Glomerular endothelial cell (primary cell): ENCODE measurements at places on chromosomes 11 and 22.

DNA sequence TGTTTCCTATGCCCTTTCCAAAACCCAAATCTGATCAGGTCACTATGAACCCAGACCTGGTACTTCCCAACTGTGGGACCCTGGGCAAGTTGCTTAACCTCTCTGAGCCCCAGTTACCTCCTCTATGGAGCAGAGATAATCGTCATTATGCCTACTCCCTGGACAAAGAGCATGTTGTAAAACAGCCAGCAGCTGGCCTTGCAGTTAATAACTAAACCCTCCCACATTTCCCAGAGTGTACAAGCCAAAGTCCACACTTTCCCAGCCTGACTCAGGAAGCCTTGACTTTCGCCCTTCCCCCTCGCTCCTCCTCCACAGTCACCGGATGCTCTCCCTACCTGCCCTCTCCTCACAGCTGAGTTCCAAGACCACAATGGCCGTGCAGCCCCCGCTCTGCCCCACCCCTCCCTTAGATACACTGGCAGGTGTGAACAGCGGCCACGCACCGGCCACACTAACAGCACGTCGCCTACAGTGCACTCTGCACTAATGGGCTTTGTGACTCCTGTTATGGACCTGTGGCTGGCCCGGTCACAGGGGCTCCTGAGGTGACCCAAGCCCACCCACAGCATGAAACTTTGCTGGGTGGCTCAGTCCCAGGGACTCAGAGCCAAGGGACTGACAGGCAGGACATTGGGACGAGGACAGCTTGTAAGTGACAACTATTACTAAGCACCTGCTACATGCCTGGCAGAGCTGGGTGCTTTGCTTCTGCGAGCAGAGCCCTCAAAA, 15.6 kb upstream of the MFNG start:
- peak; percentile 66 for DNase-seq

DNA sequence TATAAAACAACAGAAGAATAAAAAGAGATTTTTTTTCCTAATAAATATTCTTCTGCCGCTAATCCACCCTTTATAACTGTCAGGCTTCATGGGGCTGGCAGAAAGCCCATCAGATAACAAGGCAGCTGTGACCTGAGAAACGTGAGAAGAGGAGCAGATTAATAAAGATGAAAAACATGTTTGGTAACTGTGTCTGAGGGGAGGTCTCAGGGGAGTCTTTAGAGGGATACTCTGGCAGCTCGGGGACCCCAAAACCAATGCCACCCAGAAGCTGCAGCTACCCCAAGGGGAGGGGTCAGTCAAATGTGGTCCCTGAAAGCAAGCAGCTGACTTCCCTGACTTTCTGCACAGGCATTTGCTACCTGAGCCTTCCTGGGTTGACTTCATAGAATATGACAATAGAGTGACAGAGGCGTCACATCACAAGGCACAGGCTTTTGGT, 48.4 kb upstream of the POU2AF1 start:
- DNase-seq, result no peak

GRCh38 chr11:117187428-117187798, 8.9 kb downstream of the SIDT2 start:
- no peak for DNase-seq

GRCh38 chr22:32897400-32897799, 95.9 kb downstream of the TIMP3 start:
- no peak for DNase-seq

DNA sequence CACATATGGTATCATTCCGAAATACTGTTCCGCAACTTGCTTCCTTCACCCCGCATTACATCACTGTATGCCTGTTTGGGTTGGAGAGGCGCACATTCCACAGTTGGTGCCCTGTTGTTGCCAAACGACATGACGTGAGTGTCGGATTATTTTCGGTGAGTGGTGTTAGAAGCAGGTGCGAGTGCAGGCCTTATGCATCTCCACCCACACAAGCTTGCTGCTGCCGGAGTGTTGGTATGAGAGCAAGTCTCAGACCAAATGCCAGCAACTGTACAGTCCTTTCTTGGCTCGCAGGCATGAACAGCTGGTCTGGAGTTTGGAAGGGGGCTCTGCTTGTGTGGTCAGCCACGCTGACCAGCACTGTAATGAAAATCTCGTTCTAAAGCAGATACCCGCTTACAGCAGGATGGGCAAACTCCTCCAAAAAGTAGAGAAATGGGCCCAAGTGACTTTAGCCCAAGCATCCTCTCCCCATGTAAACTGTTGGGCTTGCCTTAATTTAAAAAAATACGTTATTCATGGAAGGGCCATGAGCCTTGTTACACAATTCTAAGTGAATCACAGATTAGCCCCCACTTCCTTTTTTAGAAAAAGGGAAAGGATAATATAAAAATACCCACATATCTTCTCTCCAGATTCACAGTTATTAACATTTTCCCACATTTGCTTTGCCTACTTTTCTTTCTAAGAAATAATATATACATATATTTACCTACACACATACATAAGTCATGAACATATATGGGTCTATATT, 48.7 kb upstream of the OR9Q1 start:
- no peak for DNase-seq

DNA sequence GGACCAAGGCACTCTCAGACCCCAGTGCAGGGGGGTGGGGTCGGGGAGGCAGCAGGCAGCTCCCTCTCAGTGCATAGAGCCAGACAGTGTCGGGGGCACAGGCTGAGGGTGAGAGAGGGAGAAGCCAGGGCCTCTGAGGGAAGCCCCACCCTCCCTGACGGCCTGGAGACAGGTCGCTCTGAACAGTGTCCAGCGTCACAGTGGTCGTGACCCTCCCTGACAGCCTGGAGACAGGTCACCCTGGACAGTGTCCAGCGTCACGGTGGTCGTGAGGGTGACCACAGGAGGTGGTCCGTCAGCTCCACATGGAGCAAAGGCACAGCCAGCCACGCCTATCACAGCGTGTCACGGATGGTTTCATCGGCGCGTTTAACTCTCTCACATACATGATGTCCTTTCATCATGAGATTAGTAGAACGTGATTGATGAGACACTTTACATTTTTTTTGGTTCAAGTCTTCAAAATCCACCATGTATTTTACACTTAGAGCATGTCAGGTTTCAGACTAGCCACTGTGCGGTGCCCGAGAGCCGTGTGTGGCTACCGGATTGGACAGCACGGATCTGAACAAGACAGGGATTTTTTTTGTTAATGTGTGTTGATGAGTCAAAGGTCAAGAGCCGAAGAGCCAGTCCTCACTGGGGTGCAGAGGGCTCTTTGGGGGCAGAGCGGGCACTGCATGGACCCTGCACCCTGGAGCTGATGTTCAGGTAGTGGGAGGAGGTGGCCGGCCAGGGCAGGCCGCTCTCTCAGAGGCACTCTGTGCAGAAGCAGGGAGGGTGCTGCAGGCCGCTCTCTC, 23.9 kb upstream of the PANX2 start:
- DNase-seq, result no peak

DNA sequence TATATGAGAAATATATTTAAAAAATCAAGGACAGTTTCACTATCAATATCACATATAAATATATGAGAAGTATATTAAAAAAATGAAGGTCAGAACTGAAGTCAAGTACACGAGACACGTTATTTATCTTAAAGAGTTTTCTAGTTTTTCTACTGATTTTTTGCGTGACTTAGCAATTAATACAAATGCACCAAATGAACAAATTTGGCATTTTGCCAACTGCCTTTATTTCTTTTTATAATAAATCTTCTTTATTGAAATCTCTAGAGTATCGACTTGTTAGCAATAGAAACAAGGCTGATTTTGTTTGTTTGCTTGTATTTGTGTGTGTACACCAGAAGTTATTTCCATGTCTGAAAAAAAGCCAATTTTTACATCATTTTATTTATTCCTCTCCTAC, 1684.7 kb upstream of the RAG2 start:
- DNase-seq, result no peak

DNA sequence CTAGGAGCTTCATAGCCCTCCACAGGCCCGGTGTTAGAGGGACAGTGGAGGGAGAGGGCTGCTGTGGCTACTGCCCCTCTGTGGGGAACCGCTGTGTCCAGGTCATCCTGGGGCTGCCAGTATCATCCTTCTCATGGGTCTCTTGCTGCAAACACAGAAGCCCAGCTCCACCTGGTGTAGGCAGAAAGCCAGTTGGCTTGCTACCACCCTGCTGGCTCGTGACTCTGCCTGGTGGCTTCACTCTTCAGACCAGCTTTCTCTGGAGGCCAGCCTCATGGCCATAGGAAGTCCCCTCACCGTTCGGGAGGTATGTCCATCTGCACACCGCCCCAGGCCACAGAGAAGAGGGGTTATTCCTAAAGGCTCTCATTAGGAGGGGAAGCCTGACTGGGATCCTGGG, 19.4 kb upstream of the SUSD2 start:
- DNase-seq, result no peak

DNA sequence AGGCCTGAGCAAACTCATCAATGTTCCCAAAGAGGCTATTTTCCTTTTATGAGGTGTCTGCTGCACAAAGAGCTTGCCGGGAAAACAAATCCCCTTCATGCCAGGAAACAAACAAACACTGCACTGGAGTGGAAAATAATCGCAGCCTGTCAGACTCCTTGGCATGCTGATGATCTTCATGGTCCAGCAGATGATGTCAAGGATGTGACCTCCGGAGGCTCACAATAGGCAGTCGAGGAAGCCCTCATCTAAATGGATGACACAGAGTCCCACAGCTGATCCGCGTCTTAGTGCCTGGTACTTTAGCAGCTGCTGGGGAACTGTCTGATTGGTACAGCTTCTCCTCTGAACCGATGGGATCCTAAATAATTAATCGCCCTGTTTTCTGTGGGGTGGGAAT, 187.6 kb downstream of the TENM4 start:
- no peak for DNase-seq

- DNase-seq, result no peak
These were observed 64.7 kb upstream of the CD5 start for GRCh38 chr11:61037441-61038093.

GRCh38 chr11:57566905-57567514, 462 bp downstream of the UBE2L6 start:
- no peak for DNase-seq

GRCh38 chr22:42282943-42283277, 12.5 kb upstream of the TCF20 start:
- DNase-seq, result no peak

GRCh38 chr11:106468086-106468485, 390.6 kb downstream of the AASDHPPT start:
- no peak for DNase-seq

DNA sequence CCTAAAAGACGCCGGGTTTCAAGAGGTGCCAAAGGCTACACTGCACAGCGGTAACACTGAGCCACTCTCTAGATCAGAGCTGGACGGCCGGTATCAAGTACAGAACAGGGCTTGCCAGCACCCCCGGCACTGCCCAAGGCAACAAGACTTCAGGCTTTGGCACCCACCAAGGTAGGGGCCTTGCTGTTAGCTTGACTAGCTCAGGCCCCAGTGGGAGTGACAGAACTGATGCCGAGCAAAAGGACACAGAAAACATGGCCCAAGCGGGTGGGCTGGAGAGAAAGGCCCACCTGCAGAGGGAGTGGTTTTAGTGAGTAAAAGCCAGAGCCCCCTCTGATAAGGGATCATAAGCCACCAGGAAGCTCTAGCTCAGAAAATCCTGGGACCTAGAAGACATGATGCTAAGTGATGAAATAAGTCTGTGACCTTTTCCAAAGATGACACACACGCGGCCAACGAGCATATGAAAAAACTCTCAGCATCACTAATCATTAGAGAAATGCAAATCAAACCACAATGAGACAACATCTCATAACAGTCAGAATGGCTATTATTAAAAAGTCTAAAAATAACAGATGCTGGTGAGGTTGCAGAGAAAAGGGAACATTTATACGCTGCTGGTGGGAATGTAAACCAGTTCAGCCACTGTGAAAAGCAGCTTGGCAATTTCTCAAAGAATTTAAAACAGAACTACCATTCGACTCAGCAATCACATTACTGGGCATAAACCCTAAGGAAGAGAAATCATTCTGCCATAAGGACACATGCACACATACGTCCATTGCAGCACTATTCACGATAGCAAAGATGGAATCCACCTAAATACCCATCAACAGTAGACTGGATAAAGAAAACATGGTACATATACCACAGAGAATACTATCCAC, 12.9 kb downstream of the EHD1 start:
- DNase-seq, result no peak

DNA sequence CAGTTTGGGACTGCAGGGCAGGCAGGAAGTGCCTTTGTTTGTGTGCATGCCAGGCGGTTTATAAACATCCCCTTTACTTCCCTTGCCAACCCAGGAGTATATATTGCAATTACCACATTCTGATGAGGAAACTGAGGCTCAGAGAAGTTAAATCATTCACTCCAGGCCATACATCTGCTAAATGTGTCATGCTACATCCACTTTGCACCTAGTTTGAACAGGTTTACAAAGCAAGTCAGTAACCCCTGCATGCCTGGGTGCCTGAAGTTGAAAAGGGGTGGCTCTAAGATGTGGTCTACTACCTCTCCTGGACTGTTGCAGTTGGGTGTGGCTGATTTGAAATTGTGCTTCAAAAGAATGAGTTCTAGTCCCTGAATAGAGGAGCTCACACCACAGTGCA, 23.6 kb downstream of the FLI1 start:
- DNase-seq, result no peak

GRCh38 chr11:46674463-46675287, 25.7 kb downstream of the ARHGAP1 start:
- no peak for DNase-seq

GRCh38 chr11:130092661-130093060, 23.0 kb downstream of the APLP2 start:
- no peak for DNase-seq

- DNase-seq, result no peak
These were observed 346.6 kb upstream of the NCAM1 start for GRCh38 chr11:112614605-112615004.

DNA sequence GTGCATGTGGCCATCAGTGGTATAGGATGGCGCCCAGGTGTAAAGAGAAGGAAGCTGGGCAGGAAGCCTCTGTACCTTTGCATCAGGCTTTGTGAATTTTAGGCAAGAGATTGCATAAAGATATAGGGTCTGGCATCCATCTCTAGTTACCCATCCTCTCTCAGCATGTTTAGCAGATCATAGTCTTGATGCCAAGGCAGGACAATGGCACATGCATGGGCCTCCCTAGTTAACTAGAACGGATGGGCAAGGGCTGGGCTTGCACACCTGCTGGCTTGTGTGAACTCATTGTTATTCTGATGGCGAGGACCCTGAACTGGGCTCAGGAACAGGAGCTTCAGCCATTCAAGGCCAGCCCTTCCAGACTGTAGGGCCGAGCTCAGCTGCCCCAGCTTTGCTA, 229.2 kb upstream of the NCAM1 start:
- DNase-seq, result no peak

- DNase-seq, result no peak
These were observed 38.3 kb downstream of the TP53I11 start for GRCh38 chr11:44912270-44912987.

- DNase-seq, result no peak
These were observed 52.2 kb downstream of the JAM3 start for GRCh38 chr11:134120921-134121526.

- DNase-seq, result no peak
These were observed 111.9 kb downstream of the EHF start for GRCh38 chr11:34732831-34733230.
